NCI-H1436 treated with DMSO at 0.1 percent for 48 hours (cell line): ENCODE measurements at places on chromosomes 5 and 9.

GRCh38 chr5:139954462-139954861 is 88.6 kb downstream of the NRG2 start:
- no peak for DNase-seq

- DNase-seq: no peak
Observed at GRCh38 chr5:57698802-57699201, 216.2 kb upstream of the ACTBL2 start.

DNA sequence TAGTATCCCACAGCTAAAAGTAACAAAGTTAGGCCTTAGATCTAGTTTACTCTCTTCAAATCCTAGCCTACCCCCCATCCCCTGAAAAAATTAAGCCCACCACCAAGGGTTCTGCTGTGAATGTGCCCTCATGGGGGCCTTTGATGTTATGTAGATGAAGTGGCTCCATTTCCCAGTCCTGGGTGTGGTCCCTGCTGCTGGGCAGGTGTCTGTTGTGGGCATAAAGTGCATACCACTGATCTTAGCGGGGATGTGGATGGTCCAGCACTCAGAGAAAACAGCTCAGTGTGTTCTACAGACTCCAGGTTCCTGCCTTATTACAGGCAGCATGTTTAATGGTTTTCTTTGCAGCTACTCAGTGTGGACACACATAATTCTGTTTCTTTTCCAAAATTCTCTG is 1.9 kb downstream of the PCBD2 start:
- DNase-seq: no peak

GRCh38 chr5:142966121-142966420 is 195.9 kb downstream of the ARHGAP26 start:
- no peak for DNase-seq
